Activated CD8-positive, alpha-beta memory T cell treated with anti-CD3 and anti-CD28 coated beads, Interleukin-2, amount 10 ng/mL, durations not matched to agents 7 days and 5 days (primary cell): ENCODE measurements at places on chromosomes 3 and 15. TPM values are rescaled to one million over a fixed set of nuclear protein-coding genes. Genes with fewer than 3 reads are reported as not detected.

GRCh38 chr3:60674870-60675269, 576.4 kb downstream of the FHIT start:
- DNase-seq = no peak

- DNase-seq = no peak
Measured at GRCh38 chr3:152469248-152470025, 200.7 kb downstream of the MBNL1 start.

- DNase-seq = no peak
Measured at GRCh38 chr3:170809975-170810357, 60.0 kb downstream of the RPL22L1 start.

- no peak for DNase-seq
Measured at GRCh38 chr3:66348704-66349103, 127.9 kb downstream of the SLC25A26 start.

- no peak for DNase-seq
Measured at GRCh38 chr15:78276064-78276943, 11.9 kb downstream of the DNAJA4 start.

DNA sequence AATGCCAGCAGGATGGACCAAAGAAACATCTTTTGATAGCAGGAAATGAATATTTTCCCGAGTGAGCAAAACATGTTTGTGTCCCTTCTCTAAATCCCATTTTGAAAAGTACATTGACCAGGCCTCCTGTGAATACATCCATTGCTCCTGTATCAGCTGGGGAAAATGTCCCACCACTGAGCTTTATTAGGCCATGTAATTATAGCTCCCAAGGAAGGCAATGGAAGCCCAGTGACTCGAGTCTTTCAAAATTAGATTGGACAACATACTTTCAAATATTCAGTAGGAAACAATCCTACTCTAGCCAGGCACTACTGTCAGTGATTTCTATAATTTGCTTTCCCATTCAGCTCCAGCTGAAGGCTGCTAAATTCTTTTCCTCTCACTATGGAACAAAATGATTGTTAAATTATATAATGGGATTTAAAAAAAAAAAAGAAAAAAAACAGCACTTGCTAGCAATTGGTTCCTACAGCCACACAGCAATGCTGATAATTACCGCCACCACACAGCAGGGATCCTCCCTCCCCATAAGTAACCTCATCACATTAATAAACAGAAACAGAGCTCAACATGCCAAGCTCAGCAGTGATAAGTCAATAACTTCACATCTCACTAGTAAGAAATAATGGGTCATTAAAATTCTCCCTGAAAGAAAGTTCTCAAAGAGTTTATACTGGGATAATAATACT, 172.4 kb upstream of the SLC2A2 start:
- DNase-seq = no peak

- DNase-seq = no peak
Measured at GRCh38 chr3:197549261-197549885, 6.4 kb downstream of the BDH1 start.

DNA sequence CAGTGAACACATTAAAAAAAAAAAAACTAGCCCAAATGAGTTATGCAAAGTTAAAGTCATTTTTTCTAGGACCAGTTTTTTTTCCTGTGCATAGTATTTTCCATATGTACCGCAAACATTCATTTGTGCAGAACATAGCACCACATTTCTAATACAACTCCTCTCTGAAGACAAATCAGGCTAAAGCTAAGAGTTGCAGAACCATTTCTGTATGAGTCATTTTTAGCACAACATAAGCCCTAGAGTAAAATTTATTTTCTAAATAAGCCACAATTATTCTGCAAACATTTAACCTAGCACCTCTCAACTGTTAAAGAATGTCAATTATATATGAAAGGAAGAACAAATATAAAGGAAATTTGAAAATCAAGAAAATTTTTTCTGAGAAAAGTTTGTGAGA, 375.8 kb downstream of the TIGIT start:
- DNase-seq = no peak

DNA sequence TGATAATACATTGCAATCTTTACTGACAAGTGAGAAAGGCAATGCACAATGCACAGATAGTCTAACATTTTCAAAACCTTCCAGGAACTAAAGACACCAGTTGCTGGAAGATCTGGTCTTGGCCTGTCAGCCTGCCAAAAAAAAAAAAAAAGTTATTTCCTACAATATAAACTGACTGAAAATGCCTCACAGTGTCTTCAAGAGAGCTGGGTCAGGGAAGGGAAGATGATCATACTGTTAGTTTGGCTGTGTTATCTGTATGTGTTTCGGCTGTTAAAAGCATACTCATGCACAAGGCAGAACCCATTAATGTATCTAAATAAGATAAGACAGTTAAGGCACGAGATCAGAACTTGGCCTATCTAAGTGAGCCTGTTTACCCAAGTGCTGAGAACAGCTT, 673.4 kb downstream of the MECOM start:
- no peak for DNase-seq

GRCh38 chr3:20236603-20237002, 50.6 kb upstream of the SGO1 start:
- no peak for DNase-seq

GRCh38 chr15:71634820-71635560, 175.4 kb upstream of the NR2E3 start:
- DNase-seq = no peak

GRCh38 chr3:7280318-7280717, 419.4 kb downstream of the GRM7 start:
- DNase-seq = no peak

- no peak for DNase-seq
Measured at GRCh38 chr3:193446965-193447602, 68.5 kb upstream of the ATP13A5 start.

DNA sequence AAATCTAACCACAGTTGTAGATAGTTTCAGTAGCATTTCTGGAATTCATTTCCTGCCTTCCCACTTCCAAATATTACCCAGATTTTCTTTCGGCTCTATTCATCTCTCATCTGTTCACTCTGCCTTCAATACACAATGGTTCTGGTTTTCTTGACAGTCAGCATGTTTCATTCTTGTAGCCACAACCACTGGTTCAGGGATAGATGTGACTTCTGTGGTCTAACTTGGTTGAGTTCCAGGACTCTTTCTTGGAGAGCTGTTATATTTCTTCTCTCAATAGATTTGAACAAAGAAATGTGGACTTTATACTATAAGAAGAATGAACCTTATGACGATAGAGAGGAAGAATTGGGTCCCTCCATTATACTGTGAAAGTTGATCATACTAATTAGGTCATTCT, 228.8 kb downstream of the NSUN3 start:
- no peak for DNase-seq

GRCh38 chr3:194040516-194041273, 95.3 kb upstream of the HES1 start:
- DNase-seq = no peak

GRCh38 chr3:50374363-50375257, 15.3 kb upstream of the TMEM115 start:
- DNase-seq = no peak

- DNase-seq = no peak
Measured at GRCh38 chr3:138371070-138371965, 22.9 kb downstream of the MRAS start.

DNA sequence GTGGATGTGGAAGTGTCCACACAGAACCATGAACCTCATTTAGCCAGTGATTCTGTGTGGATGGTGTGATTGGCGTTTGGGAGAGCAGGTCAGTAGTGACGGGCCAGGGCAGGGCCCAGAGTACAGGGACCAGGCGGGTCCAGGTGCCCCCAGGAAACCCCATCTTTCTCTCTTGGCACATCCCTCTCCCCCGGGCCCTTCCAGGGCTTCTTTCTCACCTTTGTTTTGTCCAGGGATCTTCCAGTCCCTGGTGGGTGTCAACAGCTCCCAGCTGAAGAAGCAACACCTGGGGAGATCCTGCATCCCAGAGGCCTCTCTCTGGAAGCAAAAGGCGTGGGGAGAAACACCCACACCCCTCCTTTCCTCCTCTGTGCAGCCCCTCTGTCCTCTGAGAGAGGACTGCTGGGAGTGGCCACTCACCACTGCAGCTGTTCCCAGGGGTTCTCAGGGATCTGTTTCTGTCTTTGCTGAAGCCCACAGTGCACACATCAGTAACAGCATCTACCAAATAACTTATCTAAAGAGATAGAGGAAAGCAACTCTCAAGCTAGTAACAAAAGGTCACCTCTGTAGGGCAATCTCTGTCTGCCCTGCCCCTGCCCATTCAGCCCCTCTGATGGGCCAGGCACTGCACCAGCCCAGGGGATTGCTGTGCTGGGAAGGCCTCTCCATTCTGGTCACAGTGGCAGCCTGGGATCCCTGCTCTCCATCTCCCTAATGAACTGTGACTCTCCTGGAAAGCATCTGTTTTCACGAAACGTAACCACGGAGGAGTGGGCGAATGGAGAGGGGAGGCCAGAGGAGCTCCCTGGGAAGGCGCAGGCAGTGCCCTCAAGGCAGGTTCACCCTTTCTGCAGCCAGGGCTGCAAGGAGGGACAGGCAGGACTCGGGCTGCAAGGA, 98.3 kb upstream of the ALDH1A3 start:
- DNase-seq = no peak

- DNase-seq = no peak
Measured at GRCh38 chr15:39747326-39747725, 35.3 kb downstream of the FSIP1 start.

GRCh38 chr3:149020839-149021252, 29.5 kb downstream of the GYG1 start:
- no peak for DNase-seq

DNA sequence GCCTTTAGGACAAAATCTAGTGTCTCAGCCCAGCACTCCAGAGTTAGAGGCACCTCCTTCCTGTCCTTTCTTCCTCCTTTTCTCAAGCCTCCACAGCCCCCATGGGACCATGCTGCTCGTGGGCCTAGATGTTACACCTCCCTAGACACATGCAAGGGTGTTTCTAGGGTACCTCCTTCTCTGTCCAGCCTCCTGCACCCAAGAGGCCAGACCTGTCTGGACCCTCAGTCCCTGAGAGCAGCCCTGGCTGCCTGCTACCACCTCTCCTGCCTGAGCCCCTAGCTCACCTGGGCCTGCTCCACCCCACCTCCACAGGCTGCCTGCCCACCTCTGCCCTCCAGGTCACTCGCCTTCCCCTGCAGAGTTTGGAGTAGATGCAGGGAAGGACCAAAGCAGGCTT, 5.2 kb downstream of the LOXL1 start:
- no peak for DNase-seq

GRCh38 chr15:63374686-63375520, 6.7 kb downstream of the CA12 start:
- peak; percentile 76 for DNase-seq

The ALG1L2 gene
- 1.4 TPM for total RNA-seq

The KIF15 gene
- 60.6 TPM for total RNA-seq

The TMEM207 gene
- total RNA-seq = not detected

The SERPINI2 gene
- total RNA-seq = not detected

The CBLB gene
- 125 TPM for total RNA-seq

The CRYBG3 gene
- total RNA-seq = 5.9 TPM

The NDUFB4 gene
- total RNA-seq = 117 TPM

The LTK gene
- 0.30 TPM for total RNA-seq

The B2M gene
- 6,920 TPM for total RNA-seq

The C2CD4A gene
- total RNA-seq = 0.07 TPM

The DUOXA1 gene
- not detected for total RNA-seq

The GOLGA8G gene
- not detected for total RNA-seq

The LHFPL4 gene
- not detected for total RNA-seq

The SEMA3B gene
- total RNA-seq = 0.16 TPM

The TRPM1 gene
- not detected for total RNA-seq
